ENCODE measurements at places on chromosomes 3 and 15.
A peak's percentile ranks its signal among the peaks of the same experiment; 100 is the strongest.

- DNase-seq = no peak
Observed at GRCh38 chr3:65268426-65268825, 580.6 kb upstream of the ADAMTS9 start.

- DNase-seq = peak; percentile 59
Observed at GRCh38 chr3:173009410-173009809, 131.6 kb downstream of the SPATA16 start.

DNA sequence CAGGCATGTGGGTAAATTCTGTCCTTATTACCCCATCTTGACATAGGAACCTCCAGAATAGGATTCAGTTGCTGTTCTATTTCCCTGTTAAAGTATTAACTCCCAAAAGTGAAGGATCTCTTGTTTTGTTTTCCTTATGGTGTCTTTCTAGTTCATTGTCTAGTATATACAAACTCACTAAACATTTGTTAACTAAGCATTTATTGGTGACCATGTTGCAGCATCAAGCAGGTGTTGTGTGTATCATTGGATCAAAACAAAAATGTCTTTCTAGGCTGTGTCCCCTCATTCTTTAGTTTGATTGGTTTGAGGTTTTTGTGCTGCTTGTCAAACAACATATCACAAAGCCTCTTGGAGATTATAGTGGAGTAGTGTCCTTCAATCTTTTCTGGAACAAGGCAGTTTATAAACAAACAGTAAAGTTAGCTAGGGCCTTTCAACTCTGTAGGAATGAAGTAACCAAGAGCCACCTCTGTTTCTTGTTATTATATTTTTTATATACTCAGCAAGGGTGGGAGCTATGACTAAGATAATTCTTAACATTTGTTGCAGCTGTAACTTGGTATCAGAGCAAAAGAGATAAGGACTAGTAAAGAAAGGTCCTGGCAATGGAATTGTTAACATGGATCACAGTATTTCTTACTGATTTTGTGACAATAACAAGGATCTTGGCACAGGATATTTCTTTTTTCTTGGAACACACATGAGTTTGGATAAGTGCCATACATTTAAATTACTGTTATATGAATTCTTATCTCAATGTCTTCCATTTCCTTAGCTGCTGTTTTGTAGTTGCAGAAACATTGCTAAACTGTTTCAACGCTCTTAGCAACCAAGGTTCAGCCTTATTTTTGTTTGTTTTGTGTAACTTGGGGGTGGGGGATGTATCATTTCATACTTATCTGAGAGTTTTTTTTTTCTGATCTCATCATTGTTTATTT is 49.3 kb downstream of the TMOD3 start:
- no peak for DNase-seq

- no peak for DNase-seq
Observed at GRCh38 chr3:79085171-79085570, 682.6 kb downstream of the ROBO1 start.

DNA sequence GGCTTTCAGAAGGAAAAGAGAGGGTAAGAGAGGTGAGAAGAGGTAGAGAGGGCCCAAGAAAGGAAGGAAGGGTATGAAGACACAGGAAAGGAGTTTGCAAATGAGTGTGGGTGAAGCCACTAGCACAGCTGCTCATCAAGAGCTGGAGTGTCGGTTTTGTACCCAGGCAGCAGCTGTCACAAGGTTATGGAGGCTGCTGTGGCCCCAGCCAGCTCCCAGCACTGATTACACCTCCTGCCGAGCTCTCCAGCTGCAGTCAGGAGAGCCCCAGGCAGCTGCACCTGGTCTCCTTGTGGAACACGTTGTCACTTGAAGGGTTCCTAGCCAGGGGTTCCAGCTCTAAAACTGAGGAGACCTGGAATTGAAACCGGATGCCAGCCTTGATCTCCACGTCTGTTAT is 60.4 kb upstream of the CHD2 start:
- DNase-seq = no peak

- DNase-seq = peak; percentile 84
Observed at GRCh38 chr3:127547761-127548605, 42.5 kb downstream of the TPRA1 start.

DNA sequence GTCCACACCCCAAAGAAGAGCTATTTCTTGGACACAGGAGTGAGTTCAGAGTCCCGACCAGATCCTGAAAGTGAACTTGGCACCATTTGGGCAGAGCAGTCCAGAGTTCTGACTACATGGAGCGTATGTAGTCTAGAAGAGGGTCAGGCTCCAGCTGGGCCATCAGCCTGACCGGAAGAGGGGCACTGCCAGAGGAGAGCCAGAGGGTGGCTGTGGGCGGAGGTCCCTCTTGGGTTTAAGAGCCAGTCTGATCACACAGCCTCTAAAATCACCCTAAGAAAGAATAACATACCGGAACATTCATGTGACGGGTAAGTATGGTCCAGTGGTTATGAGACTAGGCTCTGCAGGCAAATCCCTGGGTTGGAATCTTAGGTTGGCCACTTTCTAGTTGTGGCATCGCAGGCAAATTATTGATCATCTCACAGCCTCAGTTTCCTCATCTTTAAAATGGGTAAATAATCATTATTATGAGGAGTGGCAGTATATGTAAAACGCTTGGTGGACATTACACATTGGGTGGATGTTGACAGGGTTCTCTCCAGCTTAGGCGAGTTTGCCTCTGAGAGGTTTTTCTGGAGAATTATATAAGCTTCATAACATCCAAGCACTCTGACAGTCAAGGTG is 2.1 kb upstream of the RAP2B start:
- no peak for DNase-seq

DNA sequence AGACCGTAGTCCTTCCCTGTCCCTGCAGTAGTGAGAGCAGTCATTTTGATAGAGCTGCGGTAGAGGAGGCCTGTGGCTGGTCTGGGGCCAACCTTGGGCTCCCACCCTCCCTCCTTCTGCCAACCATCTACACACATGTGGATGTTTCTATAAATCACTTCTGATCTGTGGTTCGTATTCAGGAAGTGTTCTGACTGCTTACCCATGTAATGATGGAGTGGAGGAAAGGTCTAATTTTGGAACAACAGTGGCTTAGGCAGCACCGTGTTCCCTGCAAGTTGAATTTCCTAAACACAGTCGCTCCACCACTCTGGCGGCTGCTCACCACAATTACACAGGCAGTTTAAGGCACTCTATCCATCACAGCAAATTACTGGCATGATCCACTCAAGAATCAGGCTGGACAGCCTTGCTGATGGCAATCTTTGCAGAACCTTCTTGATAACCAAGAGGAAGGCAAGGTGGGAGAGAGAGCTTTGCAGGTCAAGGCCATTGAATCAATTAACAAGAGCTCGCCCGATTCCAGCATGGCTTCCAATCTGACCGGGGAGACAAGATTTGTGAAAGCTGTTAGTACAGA is 104.7 kb upstream of the VEPH1 start:
- DNase-seq = no peak

- no peak for DNase-seq
Observed at GRCh38 chr3:185582236-185582635, 3.9 kb upstream of the SENP2 start.

DNA sequence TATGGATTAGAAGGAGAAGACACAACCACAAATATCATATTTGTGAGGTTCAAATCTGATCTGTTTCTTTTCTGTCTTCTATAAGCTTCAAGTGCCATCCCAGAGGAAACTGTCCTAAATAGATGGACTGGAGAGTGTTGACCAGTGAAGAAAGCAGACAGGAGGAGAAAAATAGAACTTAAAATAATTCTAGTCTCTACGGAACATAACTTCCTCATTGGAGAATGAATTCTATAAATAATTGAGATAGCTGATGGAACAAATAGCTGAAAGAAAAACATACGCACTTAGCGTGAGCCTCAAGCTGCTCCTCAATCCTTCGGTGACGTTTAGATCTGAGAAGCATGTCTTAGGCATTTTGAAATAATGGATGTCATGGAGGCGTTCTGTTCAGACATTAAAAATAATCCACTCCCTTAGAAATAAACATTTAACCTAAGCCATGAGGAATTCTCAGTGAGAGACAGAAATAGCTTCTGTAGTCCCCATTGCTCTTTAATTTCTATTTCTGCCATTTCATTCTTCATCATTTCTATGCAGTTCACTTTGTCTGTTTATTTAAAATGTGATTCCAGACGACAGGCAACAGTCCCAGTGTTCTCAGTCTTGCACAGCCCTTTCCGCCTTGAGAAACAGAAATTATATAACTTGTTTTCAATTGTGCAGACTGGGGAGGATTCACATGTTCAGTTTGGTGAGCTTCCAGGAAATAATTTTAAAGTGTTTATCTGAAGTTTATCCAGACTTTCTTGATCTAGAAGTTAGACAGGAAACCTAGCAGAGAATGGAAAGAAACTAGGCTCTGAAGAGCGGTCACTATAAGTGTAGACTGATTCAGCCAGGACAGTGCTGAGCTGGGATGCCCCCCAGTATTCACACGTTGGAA is 97.3 kb downstream of the NR1D2 start:
- no peak for DNase-seq

GRCh38 chr3:145557405-145557804 is 603.6 kb downstream of the PLOD2 start:
- no peak for DNase-seq

GRCh38 chr15:79472446-79472845 is 40.3 kb downstream of the MINAR1 start:
- DNase-seq = no peak

GRCh38 chr3:159401069-159401468 is 587.6 kb upstream of the IL12A start:
- no peak for DNase-seq

- no peak for DNase-seq
Observed at GRCh38 chr15:67758619-67759300, 66.5 kb upstream of the SKOR1 start.

Measured in tibial artery (tissue), 4 donors.